ENCODE measurements at places on chromosomes 4 and X. TPM values are rescaled to one million over a fixed set of nuclear protein-coding genes. Genes with fewer than 3 reads are reported as not detected.

FGFBP2 gene
- total RNA-seq, result not detected

TCEAL6 gene
- total RNA-seq, result 5.9 TPM

TNMD gene
- total RNA-seq, result not detected

ART3 gene
- 0.31 TPM for total RNA-seq

GLRA2 gene
- 86.1 TPM for total RNA-seq

SSX2B gene
- total RNA-seq, result not detected

SLC10A7 gene
- total RNA-seq, result 31.6 TPM

KCND1 gene
- 0.63 TPM for total RNA-seq

WWC2 gene
- total RNA-seq, result 20.3 TPM

TEX13C gene
- not detected for total RNA-seq

TEX28 gene
- total RNA-seq, result not detected

SPANXN4 gene
- not detected for total RNA-seq

SATL1 gene
- total RNA-seq, result 3.1 TPM

ANK2 gene
- total RNA-seq, result 1,069 TPM

NXF2B gene
- 0.31 TPM for total RNA-seq

FAM9B gene
- not detected for total RNA-seq

SHROOM4 gene
- total RNA-seq, result 3.8 TPM

CLDN24 gene
- not detected for total RNA-seq

CCDC110 gene
- 0.94 TPM for total RNA-seq
